ENCODE measurements at places on chromosomes 5 and 9.

GRCh38 chr5:1190278-1190677 lies 11.1 kb upstream of the SLC6A19 start:
- DNase-seq, result no peak
- no peaks in the 10 kb centered on the region for H3K4me1 ChIP-seq
- H3K27me3 ChIP-seq, result peaks cover 18% of the 10 kb centered on the region
- no peaks in the 10 kb centered on the region for H3K36me3 ChIP-seq
- no peak overlapping the region for H3K27ac ChIP-seq

DNA sequence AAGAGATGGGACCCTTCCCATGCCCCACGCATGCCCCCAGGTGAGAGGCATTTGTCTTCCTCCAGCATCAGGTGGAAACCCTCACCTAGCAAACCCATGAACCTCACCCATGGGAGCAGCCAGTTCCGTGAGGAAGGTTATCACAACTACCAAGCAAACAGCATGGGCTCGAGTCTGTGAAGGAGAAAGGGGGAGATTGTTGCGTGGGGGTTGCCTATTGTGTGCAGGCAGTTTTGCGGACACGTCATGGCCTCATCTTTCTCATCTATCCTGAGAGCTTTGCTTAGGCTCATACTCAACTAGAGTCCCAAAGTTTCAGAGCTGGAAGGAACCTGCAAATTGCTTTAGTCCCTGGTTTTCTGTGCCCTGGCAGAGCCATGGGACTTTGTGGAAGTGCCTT lies 73.6 kb upstream of the TGFBR1 start:
- no peak for DNase-seq
- no peak overlapping the region for H3K4me3 ChIP-seq
- H3K27ac ChIP-seq, result no peak overlapping the region
- no peaks in the 10 kb centered on the region for H3K27me3 ChIP-seq
- H3K4me1 ChIP-seq, result peaks cover 26% of the 10 kb centered on the region
- no peaks in the 10 kb centered on the region for H3K36me3 ChIP-seq

GRCh38 chr9:83061990-83062650 lies 822 bp downstream of the RASEF start:
- peaks cover 11% of the 10 kb centered on the region for H3K27me3 ChIP-seq
- H3K4me1 ChIP-seq, result no peaks in the 10 kb centered on the region
- no peak overlapping the region for H3K27ac ChIP-seq

- H3K27ac ChIP-seq, result no peak overlapping the region
- no peak for DNase-seq
- no peaks in the 10 kb centered on the region for H3K4me1 ChIP-seq
- peaks cover 13% of the 10 kb centered on the region for H3K27me3 ChIP-seq
- H3K36me3 ChIP-seq, result no peaks in the 10 kb centered on the region
Measured at GRCh38 chr5:73666891-73667290, 40.9 kb downstream of the ARHGEF28 start.

GRCh38 chr5:126615286-126615685 lies 14.5 kb downstream of the PHAX start:
- peaks cover 57% of the 10 kb centered on the region for H3K36me3 ChIP-seq
- H3K27me3 ChIP-seq, result no peaks in the 10 kb centered on the region
- no peaks in the 10 kb centered on the region for H3K4me1 ChIP-seq
- H3K4me3 ChIP-seq, result no peak overlapping the region
- no peak for DNase-seq

- H3K27me3 ChIP-seq, result no peaks in the 10 kb centered on the region
- no peak for DNase-seq
- H3K4me1 ChIP-seq, result no peaks in the 10 kb centered on the region
- H3K27ac ChIP-seq, result no peak overlapping the region
Measured at GRCh38 chr9:84898188-84898587, 228.7 kb downstream of the NTRK2 start.

DNA sequence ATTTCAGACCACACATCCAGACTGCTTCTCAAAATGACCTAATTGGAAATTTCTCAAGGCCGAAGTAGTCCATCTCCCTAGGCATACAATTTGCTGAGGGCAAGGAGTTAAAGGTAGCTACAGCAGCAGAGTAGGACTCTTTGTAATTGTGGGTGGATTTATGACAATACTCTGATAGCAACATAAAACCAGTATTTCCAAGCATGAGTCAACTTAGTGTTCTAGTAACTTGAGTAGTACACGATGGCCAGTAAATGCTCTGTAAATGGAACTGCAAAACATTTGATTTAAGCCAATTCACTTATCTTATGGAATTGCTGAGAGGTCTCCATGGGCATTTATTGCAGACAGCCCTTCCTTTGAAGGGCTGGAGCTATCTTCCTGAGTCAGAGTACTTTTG lies 352.2 kb downstream of the PLK2 start:
- H3K27me3 ChIP-seq, result no peaks in the 10 kb centered on the region
- no peak overlapping the region for H3K4me3 ChIP-seq
- H3K4me1 ChIP-seq, result no peaks in the 10 kb centered on the region
- no peak overlapping the region for H3K27ac ChIP-seq
- H3K36me3 ChIP-seq, result no peaks in the 10 kb centered on the region

DNA sequence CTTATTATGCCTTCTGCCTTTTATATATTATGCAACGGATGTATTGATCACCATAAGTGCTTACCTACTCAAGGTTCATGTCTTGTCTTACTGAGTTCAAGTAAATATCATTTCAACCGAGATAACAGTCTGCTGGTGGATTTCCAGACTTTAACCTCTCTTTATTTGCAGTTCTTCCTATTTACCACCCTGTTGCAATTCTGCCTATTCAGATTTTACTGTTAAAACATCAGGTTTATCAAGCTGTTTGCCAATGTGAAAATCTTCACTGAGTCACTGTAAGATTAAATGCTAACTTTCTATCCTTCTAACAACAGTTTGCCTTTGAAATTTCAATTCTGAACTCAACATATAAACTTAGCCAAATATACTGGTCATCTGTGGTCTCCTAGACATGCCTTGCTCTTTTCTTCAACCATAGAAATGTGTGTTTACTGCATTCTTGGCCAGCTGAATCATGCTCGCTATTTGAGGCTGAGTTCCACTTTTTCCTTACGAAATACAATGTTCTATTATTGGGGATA lies 471.7 kb upstream of the RORB start:
- no peak overlapping the region for H3K27ac ChIP-seq
- no peaks in the 10 kb centered on the region for H3K27me3 ChIP-seq
- no peak overlapping the region for H3K4me3 ChIP-seq
- no peak for DNase-seq
- no peaks in the 10 kb centered on the region for H3K4me1 ChIP-seq

GRCh38 chr5:130874861-130875417 lies 290.1 kb downstream of the HINT1 start:
- no peak for DNase-seq
- H3K27ac ChIP-seq, result no peak overlapping the region
- no peak overlapping the region for H3K4me3 ChIP-seq
- H3K4me1 ChIP-seq, result no peaks in the 10 kb centered on the region
- H3K36me3 ChIP-seq, result no peaks in the 10 kb centered on the region

GRCh38 chr5:111685969-111686368 lies 71.0 kb downstream of the NREP start:
- no peaks in the 10 kb centered on the region for H3K4me1 ChIP-seq
- no peaks in the 10 kb centered on the region for H3K36me3 ChIP-seq
- no peak for DNase-seq

- H3K4me1 ChIP-seq, result no peaks in the 10 kb centered on the region
- no peaks in the 10 kb centered on the region for H3K27me3 ChIP-seq
- H3K27ac ChIP-seq, result no peak overlapping the region
- no peak overlapping the region for H3K4me3 ChIP-seq
- no peaks in the 10 kb centered on the region for H3K36me3 ChIP-seq
- DNase-seq, result no peak
Measured at GRCh38 chr5:31884896-31885295, 246.0 kb downstream of the PDZD2 start.

DNA sequence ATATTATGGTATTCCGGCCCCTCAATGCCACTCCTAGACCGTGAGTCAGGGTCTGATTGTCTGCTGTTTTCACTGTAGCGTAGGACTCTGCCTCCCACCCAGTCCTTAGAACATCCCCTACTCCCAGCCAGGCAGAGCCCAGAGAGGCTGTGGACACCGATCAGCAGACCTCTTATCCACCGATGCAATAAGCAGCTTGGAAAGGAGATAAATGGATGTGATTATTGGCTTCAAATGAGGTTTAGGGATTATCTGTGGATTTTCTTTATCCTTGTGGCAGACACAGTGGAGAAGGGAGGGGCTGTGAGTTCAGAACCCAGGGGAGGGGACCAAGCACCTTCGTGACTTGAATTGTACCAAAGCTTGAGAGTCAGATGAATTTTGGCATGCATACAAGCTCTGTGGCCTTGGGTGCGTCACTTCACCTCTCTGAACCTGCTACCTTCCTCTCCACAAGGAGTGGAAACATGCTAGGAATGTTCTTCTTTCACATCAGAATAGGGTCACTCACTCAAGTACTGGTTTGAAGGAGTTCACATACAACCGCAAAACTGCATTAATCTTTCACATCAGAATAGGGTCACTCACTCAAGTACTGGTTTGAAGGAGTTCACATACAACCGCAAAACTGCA lies 83.1 kb upstream of the CPLX2 start:
- no peak overlapping the region for H3K4me3 ChIP-seq
- H3K4me1 ChIP-seq, result no peaks in the 10 kb centered on the region
- no peaks in the 10 kb centered on the region for H3K36me3 ChIP-seq
- peaks cover 19% of the 10 kb centered on the region for H3K27me3 ChIP-seq
- no peak overlapping the region for H3K27ac ChIP-seq

- H3K27me3 ChIP-seq, result no peaks in the 10 kb centered on the region
- H3K4me1 ChIP-seq, result no peaks in the 10 kb centered on the region
- H3K36me3 ChIP-seq, result no peaks in the 10 kb centered on the region
- no peak overlapping the region for H3K27ac ChIP-seq
Measured at GRCh38 chr5:82952326-82952725, 124.9 kb downstream of the TMEM167A start.

DNA sequence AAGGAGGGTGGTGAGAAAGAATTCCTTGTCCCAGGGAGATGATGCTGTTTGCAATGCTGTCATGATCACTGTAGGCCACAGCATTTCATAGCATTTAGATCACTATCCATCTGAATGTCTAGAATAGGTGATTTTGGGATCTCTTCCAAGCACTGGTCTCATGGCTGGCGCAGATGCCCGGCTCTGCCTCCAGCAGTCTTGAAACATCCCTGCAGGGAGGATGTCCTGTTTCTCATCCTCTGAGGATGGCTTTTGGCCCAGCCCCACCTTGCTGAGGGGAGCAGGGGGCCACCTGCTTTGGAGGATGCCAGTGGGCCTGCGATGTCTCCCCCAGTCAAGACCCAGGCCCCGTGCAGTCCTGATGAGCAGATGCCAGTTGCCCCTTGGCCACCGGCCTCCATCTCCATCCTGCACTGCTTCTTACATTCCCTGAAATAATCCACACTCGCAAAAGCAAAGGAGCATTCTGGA lies 63.5 kb upstream of the GARNL3 start:
- DNase-seq, result no peak
- H3K27me3 ChIP-seq, result peaks cover 5% of the 10 kb centered on the region
- H3K4me3 ChIP-seq, result no peak overlapping the region
- no peaks in the 10 kb centered on the region for H3K36me3 ChIP-seq
- H3K4me1 ChIP-seq, result peaks cover 17% of the 10 kb centered on the region

DNA sequence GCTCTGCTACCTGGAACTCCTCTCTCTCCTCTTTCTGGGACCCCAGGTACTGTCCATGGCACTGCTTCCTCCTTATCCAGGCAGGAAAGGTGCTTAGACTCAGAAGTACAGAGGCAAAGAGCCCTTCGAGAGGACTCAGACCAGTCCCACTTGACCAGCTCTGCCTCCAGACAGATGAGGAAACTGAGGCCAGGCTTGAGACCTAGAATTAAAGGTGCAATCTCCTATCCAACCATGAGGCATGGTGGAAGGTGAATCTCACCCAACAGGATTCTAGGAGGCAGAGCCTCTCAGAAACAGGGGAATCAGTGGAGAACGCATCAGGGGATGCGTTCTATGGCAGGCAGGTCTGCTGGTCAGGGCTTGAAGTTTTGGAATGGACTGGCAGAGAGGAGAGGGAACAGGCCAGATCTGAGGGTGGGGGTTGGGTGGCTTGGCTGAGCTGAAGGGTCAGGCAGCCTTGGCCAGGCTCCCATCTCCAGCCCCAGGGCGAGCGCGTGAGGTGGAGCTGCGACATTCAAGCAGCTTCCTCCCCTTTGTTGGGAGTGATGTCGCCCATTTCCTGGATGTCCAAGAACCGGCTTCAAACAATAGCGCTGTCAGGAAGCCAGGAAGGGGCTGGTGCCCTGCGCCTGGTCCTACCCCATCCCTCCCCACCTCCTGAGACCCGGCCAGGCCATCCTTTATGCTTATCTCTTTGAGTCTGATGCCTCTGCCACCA lies 26.2 kb downstream of the NDUFA8 start:
- no peak overlapping the region for H3K4me3 ChIP-seq
- no peaks in the 10 kb centered on the region for H3K36me3 ChIP-seq
- no peaks in the 10 kb centered on the region for H3K27me3 ChIP-seq
- H3K4me1 ChIP-seq, result peaks cover 3% of the 10 kb centered on the region

DNA sequence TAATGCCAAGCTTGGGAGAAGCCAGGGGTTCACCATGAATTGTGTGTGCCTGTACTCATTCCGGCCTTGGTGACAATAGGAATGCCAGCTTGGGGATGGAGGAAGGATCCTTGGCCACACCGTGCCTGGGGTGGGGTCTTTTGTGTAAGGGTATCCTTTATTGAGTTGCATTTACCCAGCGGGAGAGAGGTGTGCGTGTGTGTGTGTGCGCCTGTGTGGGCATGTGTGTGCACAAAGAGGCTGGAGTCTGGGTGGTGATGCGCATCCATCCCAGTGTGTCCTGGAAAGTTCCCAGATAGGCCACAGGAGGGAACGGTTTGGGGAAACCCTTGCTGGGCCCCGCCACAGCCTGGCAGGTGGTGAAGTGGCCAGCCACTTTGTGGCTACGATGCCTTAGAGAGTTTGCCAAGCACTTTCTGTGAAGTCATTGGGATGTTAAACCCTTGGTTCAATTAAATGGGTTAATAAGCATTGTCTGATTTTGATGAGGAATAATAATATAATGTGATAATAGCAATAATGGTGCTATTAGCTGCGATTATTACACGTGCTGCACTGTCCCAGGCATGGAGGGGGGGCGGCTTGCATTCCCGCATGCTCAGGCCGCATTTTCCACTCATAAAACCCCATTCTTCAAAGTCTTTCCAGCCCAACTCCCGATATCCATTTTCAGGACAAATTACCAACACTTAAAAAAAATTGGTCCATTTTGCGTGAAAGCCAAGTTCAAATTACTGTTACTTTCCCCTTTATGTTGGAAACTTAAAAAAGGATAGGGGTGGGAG lies 13.7 kb downstream of the PITX1 start:
- no peaks in the 10 kb centered on the region for H3K27me3 ChIP-seq
- no peaks in the 10 kb centered on the region for H3K4me1 ChIP-seq
- no peaks in the 10 kb centered on the region for H3K36me3 ChIP-seq
